IgD-negative memory B cell (primary cell): ENCODE measurements at places on chromosomes 11 and 22. TPM values are rescaled to one million over a fixed set of nuclear protein-coding genes. Genes with fewer than 3 reads are reported as not detected.

Gene C22orf42
- polyA plus RNA-seq, result not detected

Gene MMP7
- not detected for polyA plus RNA-seq

Gene CHRM4
- polyA plus RNA-seq, result 0.29 TPM

Gene SMC1B
- not detected for polyA plus RNA-seq

Gene TSPAN32
- 7.1 TPM for polyA plus RNA-seq

Gene C11orf87
- not detected for polyA plus RNA-seq

Gene OR51M1
- not detected for polyA plus RNA-seq

Gene ABCC8
- not detected for polyA plus RNA-seq

Gene PANX1
- 10.0 TPM for polyA plus RNA-seq

Gene SAA2
- polyA plus RNA-seq, result 0.35 TPM

Gene FOXR1
- not detected for polyA plus RNA-seq

Gene TRIM49
- polyA plus RNA-seq, result not detected

Gene TP53I11
- 44.0 TPM for polyA plus RNA-seq

Gene PKDREJ
- polyA plus RNA-seq, result not detected

Gene UBQLNL
- polyA plus RNA-seq, result not detected

Gene FAM111B
- polyA plus RNA-seq, result 3.8 TPM

Gene OR2AG2
- polyA plus RNA-seq, result not detected

Gene CCDC86
- polyA plus RNA-seq, result 21.1 TPM

Gene OTOG
- polyA plus RNA-seq, result not detected

Gene CASP4
- polyA plus RNA-seq, result 105 TPM

Gene CCDC81
- not detected for polyA plus RNA-seq

Gene OR4C3
- not detected for polyA plus RNA-seq

Gene IGF2
- not detected for polyA plus RNA-seq

Gene ADAMTS8
- not detected for polyA plus RNA-seq

Gene BTG4
- not detected for polyA plus RNA-seq

Gene APOBEC3G
- polyA plus RNA-seq, result 90.7 TPM

Gene CALCB
- polyA plus RNA-seq, result 0.13 TPM

Gene MS4A12
- not detected for polyA plus RNA-seq

Gene WNT11
- not detected for polyA plus RNA-seq

Gene IRAG1
- 0.18 TPM for polyA plus RNA-seq

Gene HOATZ
- polyA plus RNA-seq, result not detected

Gene OR52E5
- not detected for polyA plus RNA-seq

Gene MAPK8IP1
- polyA plus RNA-seq, result 0.26 TPM

Gene OR5B17
- not detected for polyA plus RNA-seq

Gene ADAMTS15
- polyA plus RNA-seq, result not detected

Gene TMPRSS5
- polyA plus RNA-seq, result not detected

Gene MOGAT2
- not detected for polyA plus RNA-seq

Gene CRYAB
- not detected for polyA plus RNA-seq

Gene NFRKB
- 17.9 TPM for polyA plus RNA-seq

Gene EHF
- polyA plus RNA-seq, result not detected
